Skin of body (tissue), 3 donors: ENCODE measurements at places on chromosomes 4 and X. TPM values are rescaled to one million over a fixed set of nuclear protein-coding genes. Genes with fewer than 3 reads are reported as not detected.

- no peak for DNase-seq
Observed at GRCh38 chr4:104815665-104816064, 321.0 kb upstream of the CXXC4 start.

- no peak for DNase-seq
Observed at GRCh38 chrX:109797311-109797975, 64.4 kb upstream of the ACSL4 start.

- DNase-seq = no peak
Observed at GRCh38 chrX:32987142-32987541, 224.2 kb downstream of the DMD start.

DNA sequence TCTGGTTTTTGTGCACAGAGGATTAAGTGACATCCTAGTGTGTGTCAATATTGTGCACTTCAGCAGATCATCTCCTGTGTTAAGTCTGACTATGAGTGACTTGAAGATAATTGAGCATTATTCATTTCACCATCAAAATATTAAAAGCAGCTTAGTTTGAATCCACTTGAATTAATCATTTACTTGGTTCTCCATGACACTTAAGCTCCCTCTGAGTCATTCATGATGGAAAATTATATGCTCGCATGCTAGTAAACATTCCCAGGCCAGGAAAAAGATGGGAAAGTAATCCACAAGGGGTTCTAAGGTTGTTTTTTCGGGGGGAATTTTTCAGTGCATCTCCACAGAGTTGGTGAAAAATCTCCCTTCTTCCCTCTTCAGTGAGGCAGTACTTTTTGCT is 97.2 kb upstream of the EOLA2 start:
- DNase-seq = no peak

DNA sequence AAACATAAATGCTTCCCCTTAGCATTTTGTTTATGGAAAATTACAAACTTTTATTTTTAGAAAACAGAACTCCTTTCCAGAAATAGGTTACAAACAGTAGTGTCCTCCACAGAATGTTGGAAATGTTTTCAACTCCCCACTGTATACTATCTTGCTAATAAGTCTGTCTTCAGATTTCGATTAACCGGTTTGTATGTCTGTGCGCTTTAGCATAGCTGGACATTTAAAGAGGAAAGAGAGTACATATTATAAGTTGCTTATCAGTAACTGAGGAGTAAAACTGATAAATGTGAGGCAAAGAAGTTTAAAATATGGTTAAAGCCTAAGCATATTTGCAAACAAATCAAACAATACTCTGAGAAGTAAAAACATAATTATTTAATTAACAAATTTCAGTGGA is 3.4 kb downstream of the CXCL8 start:
- DNase-seq = no peak

- DNase-seq = peak; percentile 22
Observed at GRCh38 chrX:1537031-1537715, at the start of gene P2RY8. TSS of gene P2RY8 (minus strand) at chrX:1537185. CDS start at chrX:1466558, 70,627 bp downstream.

DNA sequence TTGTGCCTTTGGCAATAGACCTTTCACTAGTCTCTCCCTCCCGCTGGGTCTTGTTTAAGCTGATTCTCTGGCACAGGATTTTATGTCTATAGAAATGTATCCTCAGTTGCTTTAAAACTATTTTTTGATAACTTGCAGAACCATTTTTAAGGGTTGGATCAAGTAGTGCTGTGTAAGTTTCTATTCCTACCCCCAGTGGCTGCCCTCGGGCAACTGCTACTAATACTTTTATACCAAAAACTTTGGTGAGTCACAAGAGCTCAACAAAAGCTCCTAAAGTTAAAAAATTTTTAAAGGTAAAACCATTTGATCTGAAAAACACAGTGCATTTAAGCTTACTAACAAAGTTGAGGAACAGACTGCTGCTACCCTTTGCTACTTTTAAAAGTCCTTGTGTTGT is 1460.6 kb upstream of the PCDH7 start:
- no peak for DNase-seq

- DNase-seq = no peak
Observed at GRCh38 chrX:110114260-110114776, 111.4 kb downstream of the TMEM164 start.

DNA sequence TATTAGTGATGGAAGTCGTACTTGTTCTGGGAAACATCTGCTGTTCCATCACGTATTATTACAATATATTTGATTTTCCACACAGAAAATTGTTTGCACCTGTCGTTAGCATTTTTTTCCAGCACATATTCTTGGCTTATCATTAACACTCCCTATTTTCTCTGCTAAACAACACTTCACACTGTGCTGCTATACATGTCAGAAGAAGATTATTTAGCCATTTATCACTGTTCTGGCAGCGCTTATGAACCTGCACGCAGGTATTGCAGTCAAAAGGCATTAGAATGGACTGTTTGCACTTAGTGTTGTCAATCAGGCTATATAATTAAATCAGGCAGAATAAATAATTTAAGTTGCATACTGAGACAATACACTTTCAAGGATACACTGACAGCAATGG is 218.6 kb downstream of the CHM start:
- no peak for DNase-seq

DNA sequence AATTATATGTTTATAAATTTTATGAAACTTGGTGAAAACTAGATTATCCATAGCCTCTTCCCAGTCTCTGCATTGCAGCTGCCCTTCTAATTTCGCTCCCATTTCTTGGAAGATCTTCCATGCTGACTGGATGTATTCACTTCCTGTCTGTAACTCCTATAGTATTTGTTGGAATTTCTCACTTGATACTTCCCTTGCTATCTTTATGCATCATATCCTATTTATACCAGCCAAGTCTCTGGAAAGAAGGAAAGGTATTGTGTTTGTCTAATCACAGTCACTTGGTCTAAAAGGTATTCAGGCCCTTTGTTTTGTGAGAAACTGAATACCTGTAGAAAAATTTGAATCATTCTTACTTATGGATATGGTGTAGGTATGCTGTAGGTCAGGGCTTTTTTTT is 870.9 kb upstream of the FRG1 start:
- no peak for DNase-seq

DNA sequence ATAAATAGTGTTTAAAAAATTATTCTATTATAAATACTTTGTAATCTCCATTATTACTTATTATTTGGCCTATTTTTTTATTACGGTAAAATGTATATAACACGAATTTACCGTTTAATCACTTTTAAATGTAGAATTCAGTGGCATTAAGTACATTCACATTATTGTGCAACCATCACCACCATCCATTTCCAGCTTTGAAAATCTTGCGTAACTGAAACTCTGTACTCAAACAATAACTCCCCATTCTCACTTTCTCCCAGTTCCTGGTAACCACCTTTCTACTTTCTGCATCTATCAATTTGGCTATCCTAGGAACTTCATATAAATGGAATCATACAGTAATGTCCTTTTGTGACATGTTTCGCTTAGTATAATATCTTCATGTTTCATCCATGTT is 45.7 kb downstream of the PASD1 start:
- DNase-seq = no peak

Gene CNOT6L
- total RNA-seq = 39.3 TPM
